Breast epithelium (tissue), 4 donors: ENCODE measurements at places on chromosomes 16 and 17. TPM values are rescaled to one million over a fixed set of nuclear protein-coding genes. Genes with fewer than 3 reads are reported as not detected.

DNAH3 gene
- not detected for total RNA-seq

CCL4 gene
- 12.0 TPM for total RNA-seq

SPATA33 gene
- 7.2 TPM for total RNA-seq

RHBDL1 gene
- 0.48 TPM for total RNA-seq

TBX4 gene
- total RNA-seq: 0.80 TPM

SPN gene
- 2.3 TPM for total RNA-seq

NPW gene
- not detected for total RNA-seq

SOX8 gene
- 1.3 TPM for total RNA-seq

PRSS8 gene
- 54.4 TPM for total RNA-seq

ALDOC gene
- 40.7 TPM for total RNA-seq

TMEM100 gene
- total RNA-seq: 27.2 TPM

KRT20 gene
- 6.6 TPM for total RNA-seq

GPR142 gene
- not detected for total RNA-seq

NLGN2 gene
- total RNA-seq: 8.3 TPM

EPN2 gene
- 30.6 TPM for total RNA-seq

YBX2 gene
- 2.6 TPM for total RNA-seq

EMP2 gene
- 46.9 TPM for total RNA-seq

FADS6 gene
- total RNA-seq: 0.33 TPM

PRAC2 gene
- not detected for total RNA-seq

PIMREG gene
- not detected for total RNA-seq

SPATA22 gene
- total RNA-seq: 0.98 TPM

TNP2 gene
- not detected for total RNA-seq

TNFSF13 gene
- 25.2 TPM for total RNA-seq

ZG16B gene
- not detected for total RNA-seq

BORCS6 gene
- total RNA-seq: 8.5 TPM

HSPB9 gene
- 0.48 TPM for total RNA-seq

CMTM1 gene
- 1.6 TPM for total RNA-seq

CALB2 gene
- 7.5 TPM for total RNA-seq

MFAP4 gene
- total RNA-seq: 45.5 TPM

ATP2A1 gene
- 0.33 TPM for total RNA-seq

CHST6 gene
- total RNA-seq: not detected

ADAD2 gene
- 0.96 TPM for total RNA-seq

XYLT1 gene
- 11.9 TPM for total RNA-seq

TM4SF5 gene
- not detected for total RNA-seq

FBXO39 gene
- 1.3 TPM for total RNA-seq

PIRT gene
- total RNA-seq: not detected

ASGR1 gene
- 1.3 TPM for total RNA-seq
